LHCN-M2 (cell line): ENCODE measurements at places on chromosomes 1 and 21. TPM values are rescaled to one million over a fixed set of nuclear protein-coding genes. Genes with fewer than 3 reads are reported as not detected.

The CDC14A gene
- total RNA-seq, result 5.8 and 6.7 TPM in 2 replicates

The BTBD8 gene
- 2.7 and 3.4 TPM in 2 replicates for total RNA-seq

The FASLG gene
- total RNA-seq, result 0.38 and 0.52 TPM in 2 replicates

The ANXA9 gene
- not detected in 2 replicates for total RNA-seq

The SCCPDH gene
- total RNA-seq, result 61.3 and 67.6 TPM in 2 replicates

The SPATA46 gene
- total RNA-seq, result not detected in 2 replicates

The GORAB gene
- 9.8 and 14.0 TPM in 2 replicates for total RNA-seq

The IL10 gene
- total RNA-seq, result not detected in 2 replicates

The CFHR4 gene
- not detected in 2 replicates for total RNA-seq

The KAZN gene
- total RNA-seq, result 5.1 and 7.7 TPM in 2 replicates

The EPHA2 gene
- total RNA-seq, result 60.1 and 73.1 TPM in 2 replicates

The SLC16A4 gene
- 8.0 and 8.1 TPM in 2 replicates for total RNA-seq

The EFHD2 gene
- 75.9 and 76.5 TPM in 2 replicates for total RNA-seq

DNA sequence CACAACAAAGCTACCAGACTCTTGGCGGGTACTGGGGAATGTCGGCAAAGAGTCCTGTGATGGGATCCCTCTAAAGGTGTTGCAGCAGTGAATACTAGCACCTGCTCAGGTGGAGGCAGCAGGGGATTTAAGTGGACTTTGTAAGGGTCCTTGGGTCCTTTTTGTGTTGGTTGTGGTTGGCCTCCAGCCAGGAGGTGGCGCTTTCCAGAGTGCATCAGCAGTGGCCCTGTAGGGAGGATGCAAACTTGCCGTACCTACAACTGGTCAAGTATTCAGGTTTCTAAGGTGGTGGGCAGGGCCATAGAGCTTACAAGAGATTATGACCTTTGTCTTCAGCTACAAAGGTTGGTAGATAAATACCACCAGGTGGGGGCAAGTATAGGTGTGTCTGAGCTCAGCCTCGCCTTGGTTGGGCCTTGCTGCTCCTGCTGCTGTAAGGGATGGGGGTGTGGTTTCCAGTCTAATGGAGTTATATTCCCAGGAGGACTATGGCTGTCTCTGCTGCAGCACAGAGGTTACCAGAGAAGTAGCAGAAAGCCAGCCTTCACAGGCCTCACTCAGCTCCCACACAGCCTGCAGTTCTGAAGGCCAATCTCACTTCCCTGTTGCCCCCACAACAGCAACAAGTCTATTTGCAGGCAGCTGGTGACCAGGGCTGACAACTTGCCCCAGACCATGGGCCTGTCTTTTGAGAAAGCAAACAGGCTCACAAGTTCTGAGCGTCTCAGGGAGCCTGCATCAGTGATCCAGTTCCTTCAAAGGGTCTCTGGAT, 7.3 kb downstream of the OR2M5 start:
- DNase-seq, result no peak

DNA sequence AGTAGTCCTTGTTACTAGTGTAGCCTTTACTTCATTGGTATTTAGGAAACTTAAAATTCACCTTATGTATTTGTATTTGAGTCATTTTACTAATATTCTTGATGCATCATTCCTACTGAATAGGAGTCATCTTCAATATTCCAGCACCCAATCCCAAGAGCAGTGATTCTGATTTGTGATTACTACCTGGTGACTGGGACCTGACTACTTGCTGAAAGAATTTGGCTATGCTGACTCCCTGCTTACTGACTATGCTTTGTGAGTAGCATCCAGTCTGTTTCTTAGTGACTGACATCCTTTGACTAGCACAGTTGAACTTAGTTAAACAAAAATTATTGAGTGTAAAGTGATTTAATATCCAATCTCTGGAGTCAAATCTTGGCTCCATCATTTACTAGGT, 129.9 kb upstream of the NEGR1 start:
- DNase-seq, result peak; percentile 26

- no peak for DNase-seq
These were observed 39.6 kb upstream of the DOCK7 start for GRCh38 chr1:62727656-62728407.

- DNase-seq, result no peak
These were observed 67.0 kb downstream of the TGFB2 start for GRCh38 chr1:218412171-218412570.

GRCh38 chr21:34679051-34679450, 10.3 kb downstream of the CLIC6 start:
- DNase-seq, result no peak

DNA sequence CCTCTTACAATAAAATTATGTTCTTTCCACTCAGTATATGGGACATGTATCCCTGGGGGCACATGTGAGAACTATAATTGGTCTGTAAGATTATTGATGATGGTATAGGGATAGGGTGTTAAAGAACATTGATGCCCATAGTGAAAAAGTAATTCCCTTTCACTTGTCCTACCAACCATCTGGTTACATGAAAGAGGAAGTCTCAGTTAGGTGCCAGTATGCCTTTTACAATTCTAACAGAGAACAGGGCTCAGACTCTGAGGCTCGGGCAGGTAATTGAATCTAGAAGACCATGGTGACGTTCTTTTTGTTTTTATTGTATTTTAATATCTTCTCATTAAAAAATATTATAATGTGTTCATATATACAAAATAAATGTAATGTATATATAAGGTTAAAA, 113.6 kb downstream of the FGGY start:
- no peak for DNase-seq

DNA sequence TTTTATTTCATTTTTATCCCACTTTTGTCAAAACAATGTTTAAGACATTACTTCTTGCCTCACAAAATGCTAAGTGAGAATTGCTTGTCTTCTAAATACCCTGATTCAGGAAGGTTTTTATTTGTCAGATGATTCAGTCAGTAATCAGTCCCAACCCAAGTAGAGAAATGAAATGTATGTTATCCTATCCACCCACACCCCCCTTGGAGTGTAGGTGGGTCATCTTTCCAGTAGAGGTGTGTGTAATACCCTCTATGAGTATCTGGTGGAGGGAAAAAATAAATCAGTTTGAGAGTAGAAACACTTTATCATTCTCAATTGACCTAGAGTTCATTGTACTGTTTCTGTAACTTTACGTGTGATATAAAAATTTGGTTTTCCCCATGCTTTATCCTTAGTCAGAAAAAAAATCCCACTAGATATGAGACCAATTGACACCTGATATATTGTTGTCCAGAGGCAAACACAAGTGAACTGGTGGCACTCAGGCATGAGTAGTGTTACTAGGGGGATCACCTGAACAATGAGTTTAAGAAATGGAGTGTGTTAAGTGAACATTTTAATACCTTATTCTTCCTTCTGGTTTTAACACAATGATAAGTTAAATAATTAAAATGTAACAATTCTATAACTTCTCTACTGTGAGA, 153.8 kb upstream of the C1orf105 start:
- DNase-seq, result no peak

DNA sequence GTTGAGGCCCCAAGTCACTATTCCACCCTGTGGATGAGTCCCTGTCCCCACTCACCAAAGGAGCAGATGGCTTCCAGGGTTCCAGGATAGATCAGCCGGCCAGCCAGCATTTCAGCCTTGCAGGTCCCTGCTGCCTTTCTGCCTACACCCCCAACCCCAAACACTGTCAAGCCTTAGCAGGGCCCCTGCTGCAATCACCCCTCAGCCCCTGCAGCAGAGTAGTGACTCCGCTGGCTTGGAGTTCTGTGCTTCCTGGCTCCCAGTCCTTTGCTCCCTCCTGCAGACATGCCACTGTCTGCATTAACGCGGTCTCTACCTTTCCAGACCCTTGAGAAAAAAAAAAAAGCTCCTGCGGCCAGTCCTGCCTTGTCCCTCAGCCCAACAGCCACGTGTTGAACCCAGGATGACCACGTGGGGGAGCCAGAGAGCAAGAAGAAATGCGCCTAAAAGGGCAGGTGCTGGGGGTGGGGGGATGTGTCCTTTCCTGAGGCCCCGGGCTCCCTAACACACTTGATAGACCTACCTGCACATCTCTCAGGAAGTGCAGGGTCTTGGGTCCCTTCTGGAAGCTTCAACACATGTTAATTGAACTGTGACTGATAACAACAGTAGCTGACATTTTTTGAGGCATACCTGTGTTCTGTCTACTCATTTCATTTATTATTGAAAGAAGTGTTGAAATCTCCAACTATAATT, 37.4 kb downstream of the RASSF5 start:
- DNase-seq, result peak; percentile 42

GRCh38 chr1:206961668-206962067, 8.6 kb downstream of the FCAMR start:
- no peak for DNase-seq

DNA sequence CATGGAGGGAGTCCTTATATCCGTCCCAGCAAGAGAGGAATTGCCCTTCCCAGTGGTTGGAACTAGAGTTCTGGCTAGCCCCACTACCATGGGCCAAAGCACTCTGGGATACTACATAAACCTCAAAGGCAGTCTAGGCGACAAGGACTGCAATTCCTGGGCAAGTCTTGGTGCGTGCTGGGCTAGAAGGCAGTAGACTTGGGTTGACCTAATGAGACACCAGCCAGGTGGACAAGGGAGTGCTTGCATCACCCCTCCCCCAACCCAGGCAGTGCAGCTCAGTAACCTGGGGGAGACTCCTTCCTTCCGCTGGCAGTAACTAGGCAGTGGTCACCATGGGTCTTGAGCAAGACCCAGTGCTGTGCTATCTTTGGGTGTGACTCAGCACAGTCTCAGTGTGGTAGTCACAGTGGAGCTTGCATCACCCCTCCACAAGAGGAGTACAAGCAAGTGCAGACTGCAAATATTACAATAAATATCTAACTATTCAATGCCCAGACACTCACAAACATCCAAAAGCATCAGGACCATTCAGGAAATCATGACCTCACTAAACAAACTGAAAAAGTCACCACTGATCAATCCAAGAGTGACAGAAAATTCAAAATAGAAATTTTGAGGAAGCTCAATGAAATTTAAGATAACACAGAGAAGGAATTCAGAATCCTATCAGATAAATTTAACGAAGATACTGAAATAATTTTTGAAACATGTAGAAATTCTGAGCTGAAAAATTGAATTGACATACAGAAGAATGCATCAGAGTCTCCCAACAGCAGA, 84.7 kb upstream of the LYPLAL1 start:
- peak; percentile 92 for DNase-seq

DNA sequence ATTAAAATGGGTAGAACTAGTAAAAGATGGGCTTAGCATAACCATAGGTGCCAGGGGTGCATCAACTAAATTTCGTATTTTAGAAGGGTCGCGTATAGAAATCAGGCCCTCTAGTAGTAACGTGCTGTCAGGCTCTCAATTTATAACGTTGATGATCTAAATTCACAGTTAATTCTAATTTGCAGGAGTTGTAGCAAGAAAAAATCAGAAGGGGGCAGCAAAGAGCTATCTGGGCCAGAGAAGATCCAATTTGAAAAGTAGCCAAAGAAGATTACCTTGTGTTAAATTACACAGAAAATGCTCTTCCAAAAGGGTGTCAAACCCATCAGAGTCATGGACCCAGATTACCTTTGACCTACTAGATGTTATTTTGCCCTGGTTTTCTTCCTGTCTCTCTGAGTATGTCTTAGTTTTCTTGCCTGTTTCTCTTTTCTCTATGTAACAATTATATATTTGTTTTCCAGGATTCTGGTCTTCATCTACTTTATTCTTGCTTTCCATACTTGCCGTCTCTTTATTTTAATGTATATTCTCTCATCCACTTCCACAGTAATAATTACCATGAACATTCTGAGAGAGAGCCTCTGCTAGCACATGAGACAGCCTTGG, 1030.9 kb downstream of the AMY1C start:
- no peak for DNase-seq

- no peak for DNase-seq
These were observed 110.6 kb downstream of the NPHP4 start for GRCh38 chr1:5881526-5882222.

DNA sequence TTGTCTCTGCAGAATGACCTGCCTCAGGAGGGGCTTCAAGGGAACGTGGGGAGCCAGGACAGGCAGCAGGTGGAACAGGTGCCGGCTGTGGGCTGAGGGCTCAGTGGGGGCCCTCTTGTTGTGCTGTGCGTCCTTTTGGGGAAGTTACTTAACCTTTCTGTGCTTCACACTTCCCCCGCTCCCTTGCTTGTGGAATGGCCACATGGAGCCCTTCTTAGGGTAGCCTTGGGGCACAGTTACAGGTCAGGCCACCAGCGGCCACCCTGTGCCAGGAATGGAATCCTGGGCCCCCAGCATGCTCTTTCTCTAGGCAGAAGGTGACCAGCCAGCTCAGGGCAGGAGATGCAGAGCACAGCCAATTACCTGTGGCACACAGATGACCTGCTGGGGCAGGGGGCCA, 2.6 kb downstream of the IKBKE start:
- DNase-seq, result no peak

- no peak for DNase-seq
These were observed 116.9 kb upstream of the COA6 start for GRCh38 chr1:234256359-234256758.

- DNase-seq, result no peak
These were observed 14.8 kb downstream of the FAM163A start for GRCh38 chr1:179757933-179758332.

GRCh38 chr1:167388976-167389375, 129.4 kb downstream of the CD247 start:
- DNase-seq, result no peak

DNA sequence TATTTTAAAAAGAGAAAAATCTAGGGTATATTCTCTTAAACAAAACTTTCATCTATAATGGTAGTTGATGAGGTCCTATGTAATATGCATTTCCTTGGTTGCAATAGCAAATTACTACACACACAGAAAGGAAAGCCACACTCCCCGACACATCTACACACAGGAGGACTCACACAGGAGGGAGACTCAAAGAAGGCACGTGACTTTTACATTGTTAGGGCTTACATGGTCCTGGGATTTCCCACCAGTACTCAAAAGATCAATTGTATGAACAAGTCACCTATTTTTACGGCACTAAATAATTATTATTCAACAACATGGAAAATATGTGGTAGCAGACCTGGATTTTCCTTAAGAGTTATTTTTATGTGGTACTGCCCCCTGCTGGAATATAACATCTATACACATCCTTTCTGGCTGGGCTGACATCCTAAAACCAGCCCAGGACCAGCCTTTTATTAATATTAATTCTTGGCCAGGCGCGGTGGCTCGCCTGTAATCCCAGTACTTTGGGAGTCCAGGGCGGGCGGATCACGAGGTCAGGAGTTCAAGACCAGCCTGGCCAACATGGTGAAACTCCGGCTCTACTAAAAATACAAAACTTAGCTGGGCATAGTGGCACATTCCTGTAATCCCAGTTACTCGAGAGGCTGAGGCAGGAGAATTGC, 33.9 kb upstream of the LGALS8 start:
- DNase-seq, result peak; percentile 47

- DNase-seq, result no peak
These were observed 64.3 kb downstream of the FYB2 start for GRCh38 chr1:56754708-56755479.

- no peak for DNase-seq
These were observed 14.0 kb downstream of the SESN2 start for GRCh38 chr1:28273216-28273860.

- DNase-seq, result peak; percentile 65
These were observed 97.1 kb downstream of the ARHGEF10L start for GRCh38 chr1:17636612-17637011.

DNA sequence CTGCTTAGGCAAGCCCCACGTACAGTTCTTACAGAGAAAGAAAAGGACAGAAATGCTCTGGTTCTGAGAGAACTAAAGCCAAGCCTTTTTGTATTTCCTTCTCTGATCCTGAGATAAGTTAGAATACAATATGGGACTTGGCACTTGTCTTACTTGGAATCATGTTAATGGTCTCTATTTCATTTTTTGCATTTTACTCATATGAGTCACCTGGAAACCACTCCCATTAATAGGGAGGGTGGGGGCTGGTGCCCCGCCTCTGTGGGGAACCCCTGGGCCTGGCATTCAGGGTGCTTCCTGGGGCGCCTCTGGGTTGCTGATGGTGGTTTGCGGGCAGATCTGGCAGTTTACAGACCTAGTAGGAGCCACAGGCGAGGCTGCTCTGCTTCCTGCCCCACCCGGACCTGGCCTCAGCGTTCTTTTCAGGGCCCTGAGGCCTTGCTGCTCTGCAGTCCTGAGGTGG, 26.7 kb downstream of the TSPAN2 start:
- peak; percentile 43 for DNase-seq
